Esophagus squamous epithelium (tissue), 5 donors: ENCODE measurements at places on chromosomes 11 and 22. TPM values are rescaled to one million over a fixed set of nuclear protein-coding genes. Genes with fewer than 3 reads are reported as not detected.

GRCh38 chr11:128530118-128531074, 57.0 kb downstream of the ETS1 start:
- H3K4me3 ChIP-seq: no peak overlapping the region
- H3K27me3 ChIP-seq: no peaks in the 10 kb centered on the region
- no peak overlapping the region for H3K27ac ChIP-seq
- no peaks in the 10 kb centered on the region for H3K4me1 ChIP-seq

DNA sequence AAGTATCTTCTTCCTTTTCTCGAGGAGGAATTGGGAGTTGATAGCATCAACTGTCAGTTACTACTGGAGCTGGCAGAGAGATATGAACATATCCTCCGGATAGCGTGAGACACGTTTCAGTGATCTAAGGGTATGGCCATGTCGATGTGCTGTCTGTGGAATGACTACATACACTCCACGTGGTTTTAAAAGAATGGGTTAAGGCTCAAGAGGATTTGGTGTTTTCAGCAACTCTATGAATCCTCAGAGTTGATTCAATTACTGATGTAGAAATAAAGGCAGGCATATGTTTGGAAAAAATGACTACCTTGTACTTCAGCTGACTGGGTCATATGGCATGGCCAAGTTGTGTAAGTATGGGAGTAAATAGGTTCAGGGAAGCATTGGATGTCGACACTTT, 22.9 kb downstream of the MMP13 start:
- no peak overlapping the region for H3K27ac ChIP-seq
- H3K4me1 ChIP-seq: no peaks in the 10 kb centered on the region
- no peak for DNase-seq

Gene OR51I1
- not detected for total RNA-seq

DNA sequence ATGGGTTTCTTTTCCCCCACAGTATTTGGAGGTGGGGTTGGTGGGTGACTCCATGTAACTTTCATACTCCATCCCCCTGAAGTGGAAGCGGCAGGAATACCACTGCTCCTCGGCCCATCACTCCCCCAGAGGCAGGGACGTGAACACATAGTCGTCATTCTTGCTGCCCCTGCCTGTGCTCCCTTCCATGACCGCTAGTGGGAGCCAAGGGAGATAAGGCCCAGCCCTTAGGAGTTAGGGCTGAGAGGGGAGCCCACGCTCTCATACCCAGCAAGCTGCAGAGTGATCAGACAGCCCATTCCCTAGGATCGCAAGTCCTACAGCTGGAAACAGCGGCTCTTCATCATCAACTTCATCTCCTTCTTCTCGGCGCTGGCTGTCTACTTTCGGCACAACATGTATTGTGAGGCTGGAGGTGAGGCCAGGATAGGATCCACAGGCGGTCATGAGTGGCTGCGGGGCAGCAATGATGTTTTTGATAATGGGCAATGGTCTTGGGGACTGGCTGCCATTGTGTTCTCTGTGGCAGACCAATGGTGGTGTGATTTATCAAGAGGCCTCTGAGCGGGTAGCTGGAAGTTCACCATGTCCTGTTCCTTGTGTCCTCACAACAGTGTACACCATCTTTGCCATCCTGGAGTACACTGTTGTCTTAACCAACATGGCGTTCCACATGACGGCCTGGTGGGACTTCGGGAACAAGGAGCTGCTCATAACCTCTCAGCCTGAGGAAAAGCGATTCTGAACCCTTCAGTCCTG, 15.9 kb downstream of the RHOG start:
- H3K4me3 ChIP-seq: no peak overlapping the region
- no peak for DNase-seq
- no peaks in the 10 kb centered on the region for H3K27me3 ChIP-seq
- H3K27ac ChIP-seq: no peak overlapping the region
- H3K4me1 ChIP-seq: no peaks in the 10 kb centered on the region

Gene PIWIL4
- 3.1 TPM for total RNA-seq

DNA sequence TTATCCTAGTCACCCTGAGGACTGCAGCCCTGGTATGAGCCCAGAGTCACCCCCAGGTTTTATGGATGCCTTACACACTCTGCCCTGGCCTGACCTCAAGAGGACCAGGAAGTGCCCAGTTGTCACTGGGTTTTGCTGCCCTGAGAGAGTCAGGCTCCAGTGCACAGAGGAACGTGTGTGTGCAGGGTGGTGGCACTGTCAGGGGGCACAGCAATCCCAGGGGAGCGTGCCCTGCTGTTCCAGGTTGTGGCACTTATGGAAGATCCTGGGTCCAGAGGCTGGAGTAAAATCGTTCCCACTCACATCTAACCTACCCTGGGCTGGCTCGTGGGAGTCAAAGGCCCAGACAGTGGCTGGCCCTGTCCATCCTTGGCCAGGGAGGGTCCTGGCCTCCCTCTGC, 7.6 kb downstream of the APOBEC3A start:
- no peak overlapping the region for H3K4me3 ChIP-seq
- no peaks in the 10 kb centered on the region for H3K36me3 ChIP-seq
- no peaks in the 10 kb centered on the region for H3K27me3 ChIP-seq
- H3K27ac ChIP-seq: no peak overlapping the region
- DNase-seq: no peak

DNA sequence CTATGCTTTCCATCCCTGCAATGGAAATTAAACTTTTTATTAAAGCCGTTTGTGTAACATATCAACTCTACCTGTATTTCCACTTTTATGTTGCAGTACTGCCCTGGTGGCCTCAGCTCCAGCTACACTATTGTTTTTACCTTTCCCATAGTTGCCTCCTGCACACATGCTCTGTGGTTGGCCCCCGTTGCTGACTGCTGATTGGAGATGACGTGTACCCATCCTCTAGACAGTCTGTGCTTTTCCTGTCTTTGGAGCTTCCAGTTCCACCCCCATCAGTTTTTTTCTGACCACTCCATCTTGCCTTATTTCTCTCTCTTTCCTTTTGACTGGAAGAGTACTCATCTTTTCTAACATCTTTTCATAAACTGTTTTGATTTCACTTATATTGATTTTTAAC, 123.8 kb downstream of the TEAD1 start:
- DNase-seq: no peak
- peaks cover 31% of the 10 kb centered on the region for H3K4me1 ChIP-seq
- no peaks in the 10 kb centered on the region for H3K36me3 ChIP-seq
- no peak overlapping the region for H3K27ac ChIP-seq

Gene LARGE1
- 7.6 TPM for total RNA-seq

DNA sequence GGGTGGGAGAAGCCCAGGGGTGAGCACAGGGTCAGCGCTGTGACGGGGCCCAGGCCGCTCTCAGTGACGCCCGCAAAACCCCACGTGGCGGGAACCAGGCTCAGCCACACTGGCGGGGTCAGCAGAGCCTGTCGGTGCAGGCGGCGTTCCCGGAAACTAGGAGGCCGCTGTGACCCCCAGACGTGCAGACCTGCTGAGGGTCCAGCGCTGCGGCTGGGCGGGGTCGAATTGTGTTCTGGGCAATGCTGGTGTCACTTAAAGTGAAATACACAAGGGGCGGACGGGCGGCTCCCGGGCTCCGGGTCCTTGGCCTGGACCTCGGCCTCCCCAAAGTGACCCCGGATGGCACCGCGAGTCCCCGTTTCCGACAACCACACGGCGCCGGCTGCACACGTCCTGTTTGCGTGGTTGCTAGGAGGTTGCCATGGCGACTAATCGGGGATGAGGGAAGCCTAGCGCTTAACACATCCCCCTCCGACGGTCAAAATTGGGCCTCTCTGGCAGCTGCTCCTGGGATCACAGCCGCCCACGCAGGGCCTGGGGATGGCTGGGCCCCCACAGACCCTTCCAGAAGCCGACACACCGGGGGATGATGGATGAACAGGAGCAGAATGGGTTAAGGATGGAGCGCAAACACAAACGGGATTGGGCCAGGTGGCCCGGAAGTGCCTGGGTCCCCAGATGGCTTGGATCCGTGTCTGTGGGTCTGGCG, 81.7 kb upstream of the PRR5 start:
- no peaks in the 10 kb centered on the region for H3K27me3 ChIP-seq
- H3K4me1 ChIP-seq: peaks cover 15% of the 10 kb centered on the region

Gene OR9G1
- not detected for total RNA-seq

DNA sequence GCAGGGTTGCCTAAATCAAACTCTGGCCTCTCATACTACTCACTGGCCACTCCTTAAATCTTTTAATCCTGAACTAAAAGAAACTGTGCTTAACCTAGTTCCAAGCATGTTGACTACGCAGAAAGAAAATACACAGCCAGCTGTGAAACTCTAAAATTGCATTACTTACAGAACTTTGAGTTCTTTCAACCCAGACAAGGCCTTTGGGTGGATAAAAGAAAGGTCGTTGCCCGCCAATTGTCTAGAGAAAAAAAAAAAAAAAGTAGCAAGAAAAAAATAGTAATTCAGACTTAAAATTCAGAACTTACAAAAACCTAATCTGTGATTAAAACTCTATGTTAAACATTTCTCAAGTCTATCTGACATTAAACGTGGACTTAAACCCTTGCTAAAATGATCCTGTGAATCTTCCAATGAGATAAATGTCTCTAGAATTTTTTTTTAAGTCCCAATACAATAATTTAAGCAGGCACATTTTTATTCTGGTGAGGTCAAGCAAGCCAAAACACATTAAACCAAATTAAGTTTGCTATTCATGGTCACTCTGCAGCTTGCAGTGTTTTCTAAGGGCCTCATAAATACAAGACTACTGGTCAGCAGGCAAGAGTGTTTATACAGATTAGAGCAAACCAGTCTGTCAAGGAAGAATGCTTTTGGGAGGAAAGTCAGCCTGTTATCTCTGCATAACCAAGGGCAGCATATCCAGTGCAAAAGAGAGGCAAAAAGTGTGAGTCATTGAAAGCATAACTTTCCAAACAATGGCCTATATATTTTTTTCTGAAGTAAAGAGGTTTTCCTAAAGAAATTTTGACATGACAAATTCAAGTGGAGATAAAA, 29.5 kb upstream of the CCDC34 start:
- DNase-seq: no peak
- H3K4me3 ChIP-seq: no peak overlapping the region
- H3K4me1 ChIP-seq: peaks cover 28% of the 10 kb centered on the region
- H3K27me3 ChIP-seq: no peaks in the 10 kb centered on the region
- no peaks in the 10 kb centered on the region for H3K36me3 ChIP-seq

DNA sequence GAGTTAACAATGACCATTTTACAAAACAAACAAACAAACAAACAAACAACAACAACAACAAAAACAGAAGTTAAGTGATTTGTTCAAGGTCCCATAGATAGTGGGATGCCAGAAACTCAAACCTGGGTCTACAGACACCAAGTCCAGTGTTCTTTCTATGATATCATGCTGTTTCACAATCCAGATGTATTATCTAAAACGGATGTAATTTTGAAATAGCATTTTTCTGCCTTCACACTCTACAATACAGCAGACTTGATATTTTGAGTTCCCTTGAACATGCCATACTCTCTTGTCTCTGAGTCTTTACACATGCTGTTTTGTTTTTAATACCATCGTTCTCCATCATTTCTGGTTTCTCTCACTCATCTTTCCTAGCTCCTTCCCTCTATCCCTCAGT, 104.5 kb downstream of the RELT start:
- no peaks in the 10 kb centered on the region for H3K36me3 ChIP-seq
- DNase-seq: no peak
- H3K27ac ChIP-seq: no peak overlapping the region
- no peaks in the 10 kb centered on the region for H3K27me3 ChIP-seq
- H3K4me1 ChIP-seq: peaks cover 5% of the 10 kb centered on the region

Gene OLFML1
- total RNA-seq: not detected

- H3K36me3 ChIP-seq: peaks cover 21% of the 10 kb centered on the region
- H3K4me1 ChIP-seq: peaks cover 1% of the 10 kb centered on the region
- DNase-seq: no peak
- no peaks in the 10 kb centered on the region for H3K27me3 ChIP-seq
- no peak overlapping the region for H3K27ac ChIP-seq
These were observed 12.2 kb downstream of the SERHL2 start for GRCh38 chr22:42565956-42566355.
